Astrocyte (in vitro differentiated cells and primary cell): ENCODE measurements at places on chromosomes 1 and 21. TPM values are rescaled to one million over a fixed set of nuclear protein-coding genes. Genes with fewer than 3 reads are reported as not detected.

Gene FCAMR
- not detected in 2 replicates for total RNA-seq

Gene GLMN
- total RNA-seq: 13.3 and 13.5 TPM in 2 replicates

Gene FLG2
- not detected in 2 replicates for total RNA-seq

Gene RNF207
- total RNA-seq: 4.7 and 7.4 TPM in 2 replicates

Gene LDLRAD1
- total RNA-seq: not detected in 2 replicates

DNA sequence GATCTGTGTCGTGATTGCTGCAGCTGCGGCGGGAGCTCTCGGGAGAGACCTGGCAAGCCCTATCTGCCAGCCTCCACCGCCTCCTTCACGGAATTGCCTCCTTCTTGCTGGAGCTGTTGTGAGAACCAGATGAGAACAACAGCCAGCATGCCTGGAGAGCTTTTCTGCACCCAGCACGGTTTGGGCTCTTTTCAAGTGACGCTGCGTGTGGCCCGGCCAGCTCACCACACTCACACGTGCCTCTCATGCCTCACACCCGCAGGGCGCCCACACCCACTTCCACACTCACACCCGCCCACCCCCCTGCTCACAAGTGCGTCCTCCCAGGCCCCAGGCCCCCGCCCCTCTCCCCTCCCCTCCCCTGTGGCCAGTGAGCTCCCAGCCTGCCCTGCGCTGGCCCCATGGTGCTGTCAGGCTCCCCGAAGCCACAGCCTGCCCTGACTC lies 135.7 kb upstream of the RUNX3 start:
- no peak overlapping the region for H3K27ac ChIP-seq
- H3K27me3 ChIP-seq: peaks cover 57% of the 10 kb centered on the region
- H3K4me1 ChIP-seq: peaks cover 6% of the 10 kb centered on the region
- peak; percentile 54 for DNase-seq

GRCh38 chr1:237709355-237709754 lies 181.4 kb downstream of the ZP4 start:
- no peaks in the 10 kb centered on the region for H3K36me3 ChIP-seq
- no peak for DNase-seq
- no peaks in the 10 kb centered on the region for H3K4me1 ChIP-seq
- no peak overlapping the region for H3K4me3 ChIP-seq
- H3K27ac ChIP-seq: no peak overlapping the region

GRCh38 chr21:36692114-36692834 lies 6.6 kb upstream of the SIM2 start:
- no peak for DNase-seq
- H3K27ac ChIP-seq: no peak overlapping the region
- H3K4me3 ChIP-seq: no peak overlapping the region
- H3K4me1 ChIP-seq: peaks cover 5% of the 10 kb centered on the region
- H3K27me3 ChIP-seq: peaks cover 97% of the 10 kb centered on the region

- DNase-seq: no peak
- peak overlapping the region; percentile 15 for H3K27ac ChIP-seq
- H3K36me3 ChIP-seq: no peaks in the 10 kb centered on the region
Measured at GRCh38 chr1:224540535-224540934, 75.6 kb upstream of the CNIH3 start.

- H3K4me3 ChIP-seq: no peak overlapping the region
- peaks cover 4% of the 10 kb centered on the region for H3K27me3 ChIP-seq
- no peaks in the 10 kb centered on the region for H3K36me3 ChIP-seq
- peak; percentile 25 for DNase-seq
- H3K27ac ChIP-seq: no peak overlapping the region
Measured at GRCh38 chr1:217921126-217921904, 290.2 kb downstream of the SPATA17 start.
